ENCODE measurements at places on chromosomes 1 and 21.

GRCh38 chr1:199861020-199861795 is 166.3 kb upstream of the NR5A2 start:
- DNase-seq, result peak; percentile 43

DNA sequence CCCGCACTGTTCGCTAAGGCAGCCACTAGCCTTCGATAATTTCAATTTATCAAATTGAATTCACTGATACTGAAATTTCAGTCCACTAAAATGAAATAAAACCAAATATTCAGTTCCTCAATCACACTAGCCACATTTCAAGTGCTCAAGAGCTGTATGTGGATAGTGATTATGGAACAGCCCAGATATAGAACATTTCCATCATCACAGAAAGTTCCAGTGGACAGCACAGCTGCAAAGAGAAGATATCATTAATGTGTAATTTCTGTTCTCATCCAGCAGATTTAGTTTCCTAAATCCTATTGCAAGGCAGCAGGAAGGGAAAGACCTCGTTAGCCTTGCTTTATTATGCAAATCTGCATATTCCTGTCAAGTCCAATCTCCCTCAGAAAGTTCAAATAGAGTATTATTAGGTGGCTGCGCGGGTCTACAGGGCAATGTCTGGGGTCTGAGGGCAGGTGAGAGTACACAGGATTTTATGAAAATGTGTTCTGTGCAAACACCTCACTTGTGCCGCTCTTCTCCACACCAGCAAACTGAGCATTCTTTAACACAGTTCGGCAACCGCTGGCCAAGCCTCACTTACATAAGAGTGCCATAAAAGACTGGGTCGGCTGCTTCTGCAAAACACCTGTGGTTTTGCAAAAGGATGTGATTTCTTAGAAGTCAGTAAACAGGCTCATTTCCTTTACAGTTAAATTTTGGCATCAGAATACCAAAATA is 22.4 kb downstream of the CAPZB start:
- no peak for DNase-seq

GRCh38 chr1:20290624-20291597 is at the start of gene VWA5B1:
TSS of gene VWA5B1 (plus strand) at chr1:20290875. CDS start at chr1:20310602, 19,727 bp downstream.
- no peak for DNase-seq

DNA sequence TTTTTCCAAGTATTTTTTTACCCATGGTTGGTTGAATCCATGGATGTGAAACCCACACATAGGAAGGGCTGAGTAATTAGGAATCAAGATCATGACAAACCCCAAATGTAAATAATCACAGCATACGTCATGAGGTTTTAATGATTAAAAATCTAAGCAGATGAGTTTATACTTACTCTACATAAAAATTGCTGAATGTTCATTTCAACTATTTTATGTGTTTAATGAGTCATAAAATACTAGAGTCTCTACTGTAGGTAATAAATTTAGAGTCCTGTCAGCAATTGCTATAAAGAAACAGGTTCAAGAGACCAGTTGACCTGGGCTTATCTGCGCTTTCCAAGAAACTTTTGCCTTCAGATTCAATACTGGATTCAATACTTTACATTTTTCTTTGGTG is 18.2 kb downstream of the CTH start:
- no peak for DNase-seq

DNA sequence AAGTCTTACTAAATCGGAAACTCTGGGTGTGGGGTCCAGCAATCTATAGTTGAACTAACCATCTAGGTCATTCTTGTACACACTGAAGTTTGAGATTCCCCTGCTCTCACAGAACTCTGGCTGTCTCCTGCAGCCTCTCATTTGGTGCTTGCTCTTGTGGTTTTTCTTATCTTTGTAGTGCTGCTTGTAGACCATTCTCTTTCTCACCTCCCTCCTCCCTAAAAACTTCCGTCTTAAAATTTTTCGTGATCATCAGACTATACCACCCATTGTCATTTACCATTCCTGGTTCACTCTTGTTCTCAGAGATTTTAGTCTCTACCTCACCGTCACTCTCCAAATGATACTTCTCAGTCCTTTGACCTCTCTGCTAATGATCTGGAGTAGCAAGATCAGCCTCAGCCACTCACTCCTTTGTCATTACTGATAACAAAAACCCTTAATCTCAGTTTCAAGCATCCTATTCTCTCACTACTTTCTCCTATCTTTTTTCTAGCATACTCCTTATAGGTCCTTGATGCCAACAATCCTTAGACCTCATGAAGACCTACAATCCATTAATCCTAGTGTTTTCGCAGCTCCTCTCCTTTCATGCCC is 13.0 kb upstream of the EPHX4 start:
- DNase-seq, result peak; percentile 42

- DNase-seq, result peak; percentile 45
Observed at GRCh38 chr1:233294913-233295236, 650 bp downstream of the PCNX2 start.

DNA sequence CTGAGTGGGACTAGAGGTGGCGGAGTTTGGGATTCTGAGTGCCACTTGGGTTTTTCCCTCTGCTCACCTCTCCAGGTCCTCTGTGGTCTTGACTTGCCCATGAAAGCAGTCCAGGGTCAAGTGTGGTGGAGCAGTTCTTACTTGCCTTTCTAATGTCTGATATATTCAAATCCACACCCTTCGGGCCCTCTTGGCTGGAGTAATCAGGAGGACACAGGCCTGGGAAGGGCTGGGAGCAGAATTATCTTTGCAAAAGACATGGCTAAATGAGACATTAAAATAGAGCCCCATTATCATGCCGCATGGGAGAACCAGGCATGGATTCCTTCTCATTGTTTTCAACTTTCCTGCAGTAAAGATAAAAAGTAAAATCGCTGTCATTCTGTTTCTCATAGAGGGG is 74.0 kb downstream of the NFASC start:
- no peak for DNase-seq

DNA sequence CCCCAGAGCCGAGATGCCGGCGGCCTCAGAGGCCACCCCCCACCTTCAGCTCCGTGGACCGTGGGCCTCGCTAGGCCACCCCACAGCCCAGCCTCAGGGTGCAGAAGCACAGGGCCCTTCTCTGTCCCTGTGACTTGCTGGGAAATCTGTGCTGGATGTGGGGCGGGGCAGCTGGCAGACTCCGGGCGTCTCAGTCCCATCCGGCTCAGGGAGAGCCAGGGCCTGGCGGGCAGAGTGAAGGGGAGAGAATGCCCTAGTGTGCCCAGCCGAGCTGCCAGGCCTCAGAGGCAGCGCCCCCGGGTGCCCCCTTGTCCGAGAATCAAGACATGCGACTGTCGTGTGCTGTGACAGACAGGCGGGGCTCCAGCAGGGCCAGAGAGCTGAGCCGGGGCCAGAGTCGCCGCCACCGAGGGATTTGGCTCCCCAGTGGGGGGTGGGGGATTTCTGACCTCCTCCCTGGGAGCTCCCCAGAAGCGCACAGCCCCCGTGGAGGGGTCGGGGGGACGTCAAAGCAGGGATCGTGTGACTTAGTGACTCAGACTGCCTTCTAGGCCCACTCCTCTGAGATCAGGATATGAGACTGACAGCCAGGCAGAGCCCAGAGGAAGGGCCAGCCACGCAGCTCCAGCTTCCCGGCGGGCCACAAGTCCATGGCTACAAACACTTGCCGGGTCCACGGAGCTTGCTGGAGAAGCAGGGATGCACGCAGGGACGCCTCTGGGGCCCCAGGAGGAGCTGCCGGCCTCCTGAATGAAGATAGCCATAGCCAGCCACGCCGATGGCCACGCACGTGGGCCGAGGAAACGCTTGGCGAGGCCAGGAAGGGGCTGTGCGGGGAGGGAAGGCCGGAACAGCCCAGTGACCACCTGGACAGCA is 11.9 kb downstream of the COL6A1 start:
- DNase-seq, result no peak

DNA sequence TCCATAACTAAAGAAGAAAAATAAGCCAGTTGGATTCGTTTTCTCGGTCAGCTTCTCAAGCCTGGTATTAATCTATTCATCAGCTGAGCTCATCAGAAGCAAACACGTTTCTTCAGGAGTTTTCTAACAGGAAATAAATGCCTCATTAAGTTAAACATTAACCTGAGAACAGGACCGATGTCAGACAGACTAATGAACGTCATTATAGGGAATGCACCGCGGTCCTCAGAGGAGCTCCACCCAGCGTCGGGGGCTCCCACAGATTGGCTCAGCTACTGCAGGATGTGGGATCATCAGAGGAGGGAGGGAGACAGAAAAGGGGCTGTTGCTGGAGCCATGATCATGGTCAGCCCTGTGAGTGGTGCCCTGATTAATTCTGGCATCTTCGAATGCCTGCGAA is 615.4 kb downstream of the PTPRU start:
- DNase-seq, result no peak

DNA sequence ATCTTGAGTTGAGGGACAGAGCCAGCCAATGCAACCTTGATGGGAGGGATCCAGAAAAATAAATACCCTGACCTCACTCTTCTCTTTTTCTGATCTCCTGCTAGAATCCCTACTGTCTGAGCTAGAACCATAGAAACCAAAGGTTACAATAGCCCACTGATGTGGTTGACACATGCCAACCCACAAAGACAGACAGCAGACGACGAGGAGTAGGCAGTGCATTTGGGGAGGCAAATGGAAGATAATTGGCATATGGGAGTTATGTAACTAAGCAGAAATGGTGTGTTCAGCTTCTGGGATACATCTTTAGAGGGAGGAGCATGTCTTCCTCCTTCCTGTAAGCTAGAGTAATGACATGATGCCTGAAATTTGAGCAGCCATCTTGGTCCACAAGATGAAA is 171.7 kb upstream of the FGGY start:
- no peak for DNase-seq

DNA sequence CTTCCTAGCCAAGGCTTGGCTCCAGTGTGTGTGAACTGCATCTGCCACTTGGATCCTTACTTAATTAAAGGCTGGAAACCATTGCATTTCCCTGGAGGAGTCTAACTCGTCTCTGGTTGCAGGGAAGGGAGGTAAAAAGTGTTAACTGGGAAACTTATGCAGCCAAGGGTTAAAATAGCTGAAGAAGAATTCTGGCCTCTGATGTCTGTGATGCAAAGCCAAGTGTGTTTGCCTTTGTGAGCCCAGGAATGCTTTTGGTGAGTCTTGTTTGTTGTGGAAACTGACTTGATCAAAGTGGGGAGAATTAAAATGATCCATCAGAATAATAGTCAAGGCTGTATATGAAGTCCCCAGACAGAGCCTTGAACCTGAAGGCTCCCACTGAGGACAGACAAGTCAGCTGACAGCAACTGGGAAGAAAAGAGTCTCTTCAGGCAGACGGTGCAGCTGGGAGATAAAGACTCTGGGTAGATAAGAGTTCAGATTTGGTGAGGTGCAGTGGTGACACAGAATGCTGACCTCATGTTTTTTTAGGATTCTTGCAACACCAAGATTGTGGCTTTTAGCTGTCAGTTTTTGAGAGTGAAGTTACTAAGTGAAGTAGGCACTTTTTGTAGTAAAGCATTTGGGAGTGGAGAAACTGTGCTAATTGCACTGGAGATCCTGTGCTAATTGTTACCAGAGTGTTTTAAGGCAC is 59.5 kb upstream of the WLS start:
- DNase-seq, result peak; percentile 1

DNA sequence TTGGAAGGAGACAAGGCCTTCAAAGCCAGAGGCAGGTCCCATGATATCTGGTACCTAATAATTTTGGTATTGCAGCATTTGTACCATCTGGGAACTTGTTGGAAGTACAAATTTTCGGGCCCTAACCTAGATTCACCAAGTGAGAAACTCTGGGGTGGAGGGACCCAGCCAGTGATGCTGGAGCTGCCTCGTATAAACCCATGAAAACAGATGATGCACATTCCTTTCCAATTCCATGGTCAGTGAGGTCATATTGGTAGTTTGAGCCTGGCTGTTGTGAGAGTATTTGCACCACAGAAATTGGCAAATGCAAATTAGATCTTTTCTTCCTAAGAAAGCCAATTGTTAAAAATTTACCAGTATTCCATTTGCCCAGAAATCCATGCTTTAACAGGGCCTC is 269.6 kb upstream of the PLXNA2 start:
- DNase-seq, result no peak

GRCh38 chr1:236315518-236315917 is 33.8 kb upstream of the ERO1B start:
- no peak for DNase-seq

GRCh38 chr1:154611150-154611862 is 3.3 kb upstream of the ADAR start:
- DNase-seq, result no peak

DNA sequence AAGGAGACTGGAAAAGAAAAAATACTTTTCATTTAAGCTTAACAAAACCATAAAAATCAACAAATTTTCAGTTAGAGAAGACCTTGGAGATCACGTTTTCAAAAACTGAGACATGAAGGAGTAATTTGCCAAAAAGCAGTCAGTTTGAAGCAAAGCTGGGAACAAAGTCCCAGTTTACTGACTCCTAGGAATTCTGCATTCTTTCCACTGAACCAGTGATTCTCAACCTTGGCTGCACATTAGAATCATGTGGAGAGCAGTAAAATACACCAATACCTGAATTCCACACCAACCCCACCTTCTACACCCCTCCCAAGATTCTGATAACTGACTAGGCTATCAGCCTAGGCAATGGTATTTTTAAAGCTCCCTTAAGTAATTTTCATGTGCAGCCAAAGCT is 73.5 kb downstream of the PRPF38A start:
- DNase-seq, result no peak

- DNase-seq, result no peak
Observed at GRCh38 chr1:10961300-10961833, 51.1 kb upstream of the TARDBP start.

DNA sequence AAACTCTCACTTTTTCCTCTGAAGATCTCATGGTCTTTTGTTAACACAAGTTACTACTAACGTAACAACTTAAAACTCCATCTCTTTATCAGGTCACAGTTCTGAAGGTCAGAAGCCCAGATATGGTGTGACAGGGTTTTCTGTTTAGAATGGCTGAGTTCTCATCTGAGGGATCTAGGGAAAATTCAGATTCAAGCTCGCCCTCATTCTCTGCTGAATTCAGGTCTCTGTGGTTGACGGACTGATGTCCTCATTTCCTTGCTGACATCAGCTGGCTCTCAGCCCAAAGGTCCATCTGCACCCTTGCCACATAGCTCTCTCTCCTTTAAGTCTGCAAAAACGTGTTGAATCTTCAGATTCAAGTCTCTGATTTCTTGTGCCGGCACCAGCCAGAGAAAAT is 6.1 kb upstream of the NTPCR start:
- DNase-seq, result no peak

DNA sequence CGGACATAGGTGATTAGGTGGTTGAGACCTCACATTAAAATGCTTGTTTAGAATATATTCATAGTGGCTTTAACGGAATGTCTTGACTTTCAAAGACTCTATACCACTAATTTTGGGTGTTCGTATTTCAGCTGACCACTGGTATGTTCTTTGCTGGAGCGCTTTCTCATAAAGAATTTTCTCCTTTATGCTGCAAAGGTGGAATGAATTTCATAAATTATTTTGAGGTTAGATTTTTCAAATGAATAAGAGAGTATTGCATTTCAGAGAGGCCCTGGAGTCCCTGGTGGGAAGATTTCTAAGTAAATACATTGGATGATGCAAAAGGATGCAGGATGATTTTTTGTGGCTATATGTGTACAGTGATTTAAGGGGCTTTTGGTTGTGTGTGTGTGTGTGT is 55.8 kb downstream of the HUNK start:
- DNase-seq, result no peak

- no peak for DNase-seq
Observed at GRCh38 chr1:115115521-115116161, 26.3 kb upstream of the TSPAN2 start.

- no peak for DNase-seq
Observed at GRCh38 chr1:153030895-153031294, at the start of gene SPRR1B. TSS of gene SPRR1B (plus strand) at chr1:153031203. CDS start at chr1:153032346, 1,143 bp downstream.
